ENCODE measurements at places on chromosomes 2 and 18.
A peak's percentile ranks its signal among the peaks of the same experiment; 100 is the strongest.

DNA sequence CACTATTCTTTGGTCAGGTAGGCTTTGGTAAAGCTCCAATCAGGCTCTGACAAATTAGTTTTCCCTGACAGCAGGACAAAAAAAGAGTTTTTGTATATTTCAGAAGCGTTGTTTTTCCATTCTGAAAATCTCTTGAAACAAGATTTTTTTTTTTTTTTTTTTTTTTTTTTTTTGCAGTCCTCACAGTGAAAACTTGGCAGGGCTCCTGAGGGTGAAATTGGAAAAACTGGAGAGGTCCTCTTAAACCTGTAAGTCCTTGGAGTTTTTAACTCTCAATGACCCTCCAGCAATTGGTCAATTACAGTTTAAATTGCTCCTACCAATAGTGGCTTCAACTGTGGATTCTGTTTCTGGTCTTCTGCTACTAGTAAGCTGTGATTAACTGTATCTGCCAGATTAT, 244.5 kb upstream of the PKDCC start:
- DNase-seq = no peak

- no peak for DNase-seq
Measured at GRCh38 chr2:117551858-117552257, 262.6 kb upstream of the DDX18 start.

DNA sequence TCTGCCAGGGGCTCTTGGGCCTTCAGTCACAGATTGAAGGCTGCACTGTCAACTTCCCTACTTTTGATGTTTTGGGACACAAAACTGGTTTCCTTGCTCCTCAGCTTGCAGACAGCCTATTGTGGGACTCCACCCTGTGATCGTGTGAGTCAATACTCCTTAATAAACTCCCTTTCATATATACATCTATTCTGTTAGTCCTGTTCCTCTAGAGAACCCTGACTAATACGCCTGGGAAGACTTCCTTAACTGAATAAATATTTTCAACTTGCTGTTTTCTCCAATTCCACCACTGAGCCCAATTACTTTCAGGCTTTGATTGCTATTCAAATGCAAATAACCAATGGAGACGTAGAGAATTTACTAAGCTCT, 61.4 kb upstream of the CCDC195 start:
- DNase-seq = no peak

GRCh38 chr2:170521299-170521698, 193.8 kb upstream of the SP5 start:
- no peak for DNase-seq

GRCh38 chr2:41775366-41776025, 272.3 kb upstream of the PKDCC start:
- DNase-seq = no peak

- no peak for DNase-seq
Measured at GRCh38 chr18:6997808-6998207, 119.8 kb downstream of the LAMA1 start.

DNA sequence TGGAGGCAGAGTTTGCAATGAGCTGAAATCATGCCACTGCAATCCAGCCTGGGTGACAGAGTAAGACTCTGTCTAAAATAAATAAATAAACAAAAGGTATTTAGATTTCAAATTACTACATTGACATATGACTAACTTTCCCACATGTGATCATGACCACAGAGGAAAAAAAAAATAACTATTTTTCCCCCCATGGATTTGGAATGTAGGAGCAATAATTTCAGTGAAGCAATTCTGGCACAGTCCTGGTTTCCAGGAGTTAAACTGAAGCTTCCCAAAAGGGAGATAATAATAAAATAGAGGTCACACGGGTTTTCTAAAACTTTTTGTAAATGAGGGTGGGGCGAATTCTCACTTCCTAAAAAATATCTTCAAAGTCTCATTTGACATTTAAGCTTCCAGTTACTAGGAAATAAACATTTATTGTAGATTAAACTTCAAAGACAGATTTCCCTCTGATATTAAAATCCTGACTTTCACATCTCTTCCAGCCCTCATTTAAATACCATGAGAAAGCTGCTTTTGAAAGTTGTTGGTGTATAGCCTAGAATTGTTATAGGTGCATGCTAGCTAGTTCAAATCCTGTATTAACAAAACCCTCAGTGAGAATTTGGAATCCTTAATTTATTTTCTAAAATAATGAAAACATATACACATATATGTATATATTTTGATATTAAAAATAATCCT, 20.7 kb downstream of the SLC19A3 start:
- no peak for DNase-seq

- no peak for DNase-seq
Measured at GRCh38 chr2:109066501-109066900, 62.5 kb upstream of the SH3RF3 start.

DNA sequence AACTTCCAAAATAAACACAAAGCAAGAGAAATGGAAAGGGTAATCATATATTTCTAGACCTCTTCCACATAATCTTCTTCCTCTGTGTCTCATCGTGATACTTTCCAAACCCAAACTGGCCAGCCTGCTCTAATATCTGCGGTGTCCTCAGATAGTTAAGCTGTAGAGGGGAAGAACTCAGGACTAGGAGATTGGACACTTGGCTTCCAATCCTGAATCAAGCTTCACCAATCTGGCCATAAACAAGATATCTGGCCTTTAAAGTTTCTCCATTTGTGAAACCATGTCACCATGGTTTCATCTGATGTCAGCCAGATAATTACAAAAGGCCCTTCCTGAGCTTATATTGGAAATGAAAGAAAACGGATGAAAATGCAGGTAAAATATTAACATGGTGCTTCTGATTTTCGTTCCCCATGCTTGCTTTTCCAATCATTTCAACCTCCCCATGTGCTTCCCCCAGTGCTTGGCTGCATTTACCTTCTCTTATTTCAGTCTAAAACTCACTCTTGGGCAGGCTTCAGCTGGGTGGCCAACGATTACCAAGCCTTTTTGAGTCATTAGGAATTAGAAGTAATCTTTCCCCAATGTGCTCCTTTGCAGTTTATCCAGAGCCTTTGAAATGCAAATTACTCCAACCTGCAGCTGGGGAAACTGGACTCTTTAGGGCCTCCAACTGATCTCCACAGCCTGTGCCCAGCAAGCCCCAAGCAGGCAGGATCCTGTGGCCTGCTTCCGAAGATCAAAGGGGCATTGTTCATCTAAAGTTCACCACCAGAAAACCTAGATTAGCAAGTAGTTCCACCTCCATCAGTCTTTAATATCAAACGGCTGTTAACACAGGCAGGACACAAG, 44.5 kb upstream of the MYCN start:
- no peak for DNase-seq

DNA sequence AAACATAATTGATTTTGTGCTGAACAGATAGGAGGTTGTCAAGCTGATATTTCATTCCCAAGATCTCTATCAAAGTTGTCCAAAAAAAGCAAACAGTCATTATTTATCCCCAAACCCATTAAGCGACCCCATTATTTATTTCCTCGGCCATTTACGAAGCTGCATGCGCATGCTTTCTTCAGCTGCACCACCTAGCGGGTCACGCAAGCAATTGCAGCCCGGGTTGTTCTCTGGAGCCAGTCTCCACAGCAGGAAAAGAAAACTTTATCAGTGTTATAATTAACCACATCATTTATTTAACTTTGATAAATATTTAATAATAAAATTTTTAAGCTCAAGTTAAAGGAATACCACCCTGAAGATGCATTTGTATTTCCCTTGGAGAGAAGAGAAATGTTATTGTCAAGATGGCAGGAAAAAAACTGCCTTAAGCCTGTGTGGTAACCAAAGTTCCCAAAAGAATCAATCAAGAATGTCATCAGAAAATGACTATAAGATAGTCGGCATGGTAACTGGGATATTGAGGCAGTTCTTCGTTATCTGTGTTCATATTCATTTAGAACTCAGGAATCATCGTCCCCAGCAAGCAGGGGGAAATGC, 304.7 kb downstream of the FBXO15 start:
- DNase-seq = peak; percentile 7

DNA sequence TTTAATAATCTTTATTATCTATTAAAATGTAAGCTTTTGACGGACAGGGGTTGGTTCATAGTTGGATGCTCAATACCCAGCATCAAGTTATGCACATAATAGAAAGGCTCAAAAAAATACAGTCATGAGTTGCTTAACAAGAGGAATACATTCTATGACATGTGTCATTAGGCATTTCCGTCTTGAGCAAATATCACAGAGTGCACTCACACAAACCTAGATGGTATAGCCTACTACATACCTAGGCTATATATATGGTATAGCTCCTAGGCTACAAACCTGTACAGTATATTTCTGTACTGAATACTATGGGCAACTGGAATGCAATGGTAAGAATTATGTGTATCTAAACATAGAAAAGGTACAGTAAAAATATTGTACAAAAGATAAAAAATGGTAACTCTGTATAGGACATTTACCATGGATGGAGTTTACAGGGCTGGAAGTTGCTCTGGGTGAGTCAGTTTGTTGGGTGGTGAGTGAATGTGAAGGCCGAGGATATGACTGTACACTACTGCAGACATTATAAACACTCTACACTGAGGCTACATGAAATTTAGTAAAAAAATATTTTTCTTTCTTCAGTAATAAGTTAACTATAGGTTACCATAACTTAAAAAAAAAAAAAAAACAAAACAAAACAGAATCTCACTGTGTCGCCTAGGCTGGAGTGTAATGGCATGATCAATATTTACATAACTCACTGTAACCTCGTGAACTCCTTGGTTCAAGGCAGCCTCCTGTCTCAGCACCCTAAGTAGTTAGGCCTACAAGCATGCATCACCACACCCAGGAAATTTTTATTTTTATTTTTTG, 201.2 kb downstream of the NBAS start:
- no peak for DNase-seq

- DNase-seq = no peak
Measured at GRCh38 chr2:161049559-161049958, 110.7 kb upstream of the TANK start.

GRCh38 chr2:217900010-217900779, 102.6 kb downstream of the TNS1 start:
- DNase-seq = no peak

- no peak for DNase-seq
Measured at GRCh38 chr2:120029672-120030640, 17.1 kb downstream of the EPB41L5 start.

DNA sequence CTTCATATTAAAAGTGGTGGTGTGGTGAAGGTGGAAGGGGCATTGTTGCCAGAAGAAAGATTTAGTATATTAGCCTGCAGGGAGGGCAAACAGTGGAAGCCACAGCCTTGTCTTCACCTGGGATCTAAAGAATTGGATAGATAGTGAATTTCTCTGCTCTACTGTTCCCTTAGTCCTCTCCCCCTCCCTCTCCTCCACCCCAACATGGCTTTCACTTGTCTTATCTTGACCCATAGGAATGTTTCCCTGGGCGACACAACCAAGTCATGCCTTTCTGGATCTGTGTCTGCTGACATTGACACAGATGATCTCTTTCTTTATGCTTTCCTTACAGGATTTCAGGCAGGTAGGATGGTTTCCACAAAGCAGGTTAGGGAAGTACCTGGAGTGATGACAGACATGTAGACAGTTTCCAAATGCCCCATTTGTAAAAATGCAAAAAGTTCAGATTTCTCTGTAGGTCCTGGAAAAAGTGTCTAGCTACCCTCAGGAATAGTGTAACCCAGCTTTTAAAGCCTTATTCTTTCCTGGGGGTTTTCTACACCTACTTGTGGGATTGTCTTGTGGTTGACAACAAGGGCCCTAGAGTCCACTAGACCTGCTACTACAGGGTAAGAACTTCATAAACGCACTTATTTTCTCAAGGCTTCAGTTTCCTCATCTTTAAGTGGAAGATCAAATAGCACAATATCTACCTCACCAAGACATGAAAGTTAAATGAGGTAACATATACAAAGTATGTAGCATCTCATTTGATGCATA, 184.2 kb upstream of the SP5 start:
- no peak for DNase-seq

DNA sequence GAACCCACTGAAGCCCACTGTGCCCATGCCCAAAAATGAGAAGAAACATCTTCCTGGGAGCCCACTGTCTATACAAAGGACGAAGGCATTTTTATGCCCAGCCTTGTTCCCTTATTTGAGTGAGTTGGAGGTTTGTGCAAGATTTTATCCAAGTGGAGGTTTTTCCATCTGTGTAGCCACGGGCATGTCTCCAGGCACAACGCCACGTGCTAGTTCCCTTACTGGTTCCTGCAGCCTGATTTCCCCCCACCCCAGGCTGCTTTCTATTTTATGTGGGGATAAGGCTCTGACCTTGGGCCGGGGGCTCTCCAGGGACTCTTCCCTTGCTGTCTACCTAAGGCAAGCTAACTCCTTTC, 22.2 kb upstream of the TXNL4A start:
- no peak for DNase-seq

GRCh38 chr2:83196225-83196624, 1262.9 kb downstream of the SUCLG1 start:
- peak; percentile 31 for DNase-seq

DNA sequence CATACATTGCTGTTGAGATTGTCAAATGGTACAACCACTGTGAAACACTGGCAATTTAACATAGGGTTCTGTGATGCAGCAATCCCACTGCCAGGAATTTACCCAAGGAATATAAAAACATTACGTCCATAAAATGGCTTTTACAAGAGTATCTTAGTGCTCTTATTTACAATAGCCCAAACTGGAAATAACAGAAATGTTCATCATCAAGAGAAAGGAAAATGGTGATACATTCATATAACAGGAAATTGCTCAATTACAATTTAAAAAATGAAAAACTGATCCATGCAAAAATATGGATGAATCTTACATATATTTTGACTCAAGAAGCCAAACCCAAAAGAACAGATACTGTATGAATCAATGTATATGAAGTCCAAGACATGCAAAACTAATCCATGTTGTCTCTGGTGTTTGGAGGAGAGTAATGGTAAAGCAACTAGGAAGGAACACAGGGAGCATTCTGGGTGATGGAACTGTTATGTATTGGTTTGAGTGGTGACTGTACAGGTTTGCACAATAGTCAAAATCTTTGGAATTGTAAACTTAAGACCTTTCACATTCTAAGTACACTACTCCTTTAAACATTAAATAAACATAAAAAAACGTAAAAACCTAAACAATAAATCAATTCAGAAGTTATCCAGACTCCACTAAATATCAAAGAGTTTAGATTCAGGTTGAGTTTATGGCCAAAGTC, 104.8 kb upstream of the WDR75 start:
- no peak for DNase-seq

DNA sequence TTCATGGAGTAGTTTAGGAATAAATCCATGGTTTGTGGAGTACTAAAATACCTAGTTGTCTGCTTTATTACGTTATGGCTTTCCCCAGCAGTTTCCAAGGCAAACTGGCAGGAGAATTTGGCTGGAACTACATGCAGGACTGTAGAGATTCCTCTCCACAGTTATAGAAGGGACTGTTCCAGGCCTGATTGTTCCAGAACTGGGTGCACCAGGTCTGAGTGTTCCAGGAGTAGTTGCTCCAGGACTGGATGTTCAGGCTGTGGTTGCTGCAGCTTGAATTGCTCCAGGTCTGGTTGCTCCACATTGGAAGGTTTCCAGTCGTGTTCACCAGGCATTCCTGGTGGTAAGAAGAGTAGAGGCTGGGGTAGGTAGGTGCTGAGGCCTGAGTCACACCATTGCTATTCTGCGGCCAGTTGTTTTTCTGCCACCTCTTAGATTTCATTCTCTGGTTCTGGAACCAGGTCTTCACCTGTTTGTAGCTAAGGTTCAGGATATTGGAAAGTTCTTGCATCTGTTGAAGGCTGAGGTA, 28.1 kb downstream of the SGPP2 start:
- DNase-seq = no peak

Measured in NCI-H2081 treated with DMSO at 0.1 percent for 48 hours (cell line).